ENCODE measurements at places on chromosomes 2 and 18.

GRCh38 chr2:6791682-6792081 is 74.0 kb downstream of the CMPK2 start:
- DNase-seq = no peak

- no peak for DNase-seq
Observed at GRCh38 chr18:45328296-45328695, 287.0 kb upstream of the SLC14A2 start.

GRCh38 chr2:191580581-191580980 is 97.4 kb upstream of the NABP1 start:
- no peak for DNase-seq

GRCh38 chr2:217438821-217439220 is 564.0 kb downstream of the TNS1 start:
- DNase-seq = no peak

DNA sequence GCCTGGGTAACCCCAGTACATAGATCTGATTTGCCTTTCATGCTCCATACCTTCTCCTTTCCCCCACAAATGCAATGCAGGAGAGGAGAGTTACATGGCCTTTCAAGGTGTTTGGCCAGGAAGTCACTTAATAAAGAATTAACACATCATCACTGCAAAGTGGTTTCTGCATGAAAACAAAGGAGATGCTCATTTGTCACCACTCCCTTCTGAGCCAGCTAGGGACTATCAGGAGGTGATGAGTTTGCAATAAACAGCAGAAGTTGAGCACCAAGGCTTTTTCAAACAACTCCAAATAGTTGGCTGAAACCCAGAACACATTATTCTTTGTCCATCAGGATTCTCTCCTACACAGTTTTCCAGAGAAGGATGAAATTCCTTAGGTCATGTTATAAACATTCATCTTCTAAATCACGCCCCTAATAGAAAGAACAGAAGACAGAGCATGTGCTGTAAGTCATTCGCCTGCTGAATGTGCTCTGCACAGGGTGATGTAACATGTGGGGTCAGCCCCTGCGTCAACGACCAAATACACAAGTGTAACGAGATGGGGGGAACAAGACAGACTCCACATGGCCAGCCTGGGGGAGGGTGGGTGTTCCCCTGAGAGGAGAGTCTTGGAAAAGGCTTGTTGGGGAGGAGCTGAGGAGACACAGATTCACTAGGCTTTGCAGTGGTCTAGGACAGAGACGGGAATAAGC is 87.3 kb upstream of the RMDN2 start:
- DNase-seq = no peak

DNA sequence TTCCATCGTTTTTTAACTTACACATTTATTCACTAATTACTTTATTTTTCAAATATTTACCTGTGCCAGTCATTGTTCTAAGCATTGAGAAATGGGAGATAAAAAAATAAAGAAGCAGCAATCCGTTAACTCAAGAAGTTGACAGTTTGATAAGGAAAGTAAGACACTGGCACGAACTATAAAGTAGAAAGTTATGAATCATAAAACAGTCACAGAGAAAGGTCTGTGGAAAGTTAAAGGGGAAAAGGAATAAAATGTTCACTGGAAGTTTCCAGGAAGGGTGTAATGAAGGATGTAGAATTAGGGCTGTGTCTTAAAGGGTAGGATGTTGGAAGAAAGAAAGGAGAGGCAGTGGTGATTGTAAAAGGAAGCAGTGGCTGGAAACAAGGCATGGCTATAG is 118.9 kb downstream of the RDH14 start:
- no peak for DNase-seq

- no peak for DNase-seq
Observed at GRCh38 chr18:8656232-8656631, 47.0 kb downstream of the RAB12 start.

GRCh38 chr2:64799592-64800252 is 146.0 kb upstream of the SERTAD2 start:
- DNase-seq = no peak

DNA sequence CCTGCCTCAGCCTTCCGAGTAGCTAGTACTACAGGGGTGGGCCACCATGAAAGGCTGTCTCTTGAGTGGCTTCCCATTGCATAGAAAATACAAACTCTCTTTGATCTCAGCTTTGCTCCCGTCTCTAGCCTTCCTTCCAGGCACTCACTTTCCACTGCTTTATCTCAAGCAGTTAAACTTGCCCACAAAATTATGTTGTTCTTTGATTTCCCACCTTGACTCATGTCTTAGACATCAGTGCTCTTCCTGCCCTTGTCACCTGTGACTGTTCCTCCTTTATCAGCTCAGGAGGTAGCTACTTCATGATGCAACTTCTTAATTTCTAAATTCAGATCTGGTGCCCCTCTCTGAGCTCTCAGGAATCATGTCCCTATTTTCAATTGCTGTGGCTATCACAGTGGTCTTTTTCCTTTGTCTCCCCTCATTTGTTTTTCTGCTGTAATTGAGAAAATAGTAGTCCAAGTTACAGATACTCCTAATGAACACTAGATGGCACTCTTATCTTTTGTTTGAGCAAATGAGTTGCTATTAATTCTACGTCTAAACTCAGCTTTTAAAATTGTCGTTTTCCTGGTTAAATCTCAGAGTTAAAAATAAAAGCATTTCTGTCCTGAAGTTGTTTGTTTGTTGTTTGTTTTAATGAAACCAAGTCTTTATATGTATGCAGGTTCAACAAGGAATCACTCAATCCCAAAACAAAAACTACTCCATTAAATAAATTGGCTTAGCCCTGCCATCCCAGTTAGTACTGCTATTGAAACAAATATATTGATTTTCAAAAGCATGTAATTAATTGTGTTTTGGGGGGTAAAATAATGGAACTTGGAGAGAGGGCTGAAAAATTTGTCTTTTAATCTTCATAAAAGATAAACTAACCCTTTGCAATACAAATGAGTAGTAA is 46.9 kb upstream of the GREB1L start:
- no peak for DNase-seq

DNA sequence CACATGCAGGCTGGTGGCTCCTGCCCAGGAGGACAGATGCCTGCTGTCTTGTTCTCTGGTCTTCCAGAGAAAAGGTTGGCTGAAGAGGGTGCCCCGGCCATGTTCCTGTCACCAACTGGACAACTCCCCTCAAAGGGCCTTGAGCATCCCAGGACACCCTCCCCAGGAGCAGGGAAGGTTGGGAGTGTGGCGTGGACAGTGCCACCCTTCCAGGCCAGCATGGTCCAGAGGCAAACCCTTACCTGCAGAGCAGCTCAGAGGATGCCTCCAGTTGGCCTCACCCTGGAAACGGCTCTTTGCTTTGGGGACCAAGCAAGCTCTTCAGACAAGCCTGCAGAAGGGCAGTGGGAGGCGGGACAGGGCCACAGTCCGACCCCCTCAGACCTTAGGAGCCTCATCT is 4.9 kb upstream of the GPC1 start:
- no peak for DNase-seq

- DNase-seq = no peak
Observed at GRCh38 chr2:127575941-127576432, 40.5 kb downstream of the MYO7B start.

- DNase-seq = no peak
Observed at GRCh38 chr2:150735894-150736498, 248.5 kb upstream of the RND3 start.

- no peak for DNase-seq
Observed at GRCh38 chr2:167340322-167340721, 452.0 kb downstream of the XIRP2 start.

GRCh38 chr2:64283641-64284361 is 139.6 kb upstream of the PELI1 start:
- DNase-seq = no peak

DNA sequence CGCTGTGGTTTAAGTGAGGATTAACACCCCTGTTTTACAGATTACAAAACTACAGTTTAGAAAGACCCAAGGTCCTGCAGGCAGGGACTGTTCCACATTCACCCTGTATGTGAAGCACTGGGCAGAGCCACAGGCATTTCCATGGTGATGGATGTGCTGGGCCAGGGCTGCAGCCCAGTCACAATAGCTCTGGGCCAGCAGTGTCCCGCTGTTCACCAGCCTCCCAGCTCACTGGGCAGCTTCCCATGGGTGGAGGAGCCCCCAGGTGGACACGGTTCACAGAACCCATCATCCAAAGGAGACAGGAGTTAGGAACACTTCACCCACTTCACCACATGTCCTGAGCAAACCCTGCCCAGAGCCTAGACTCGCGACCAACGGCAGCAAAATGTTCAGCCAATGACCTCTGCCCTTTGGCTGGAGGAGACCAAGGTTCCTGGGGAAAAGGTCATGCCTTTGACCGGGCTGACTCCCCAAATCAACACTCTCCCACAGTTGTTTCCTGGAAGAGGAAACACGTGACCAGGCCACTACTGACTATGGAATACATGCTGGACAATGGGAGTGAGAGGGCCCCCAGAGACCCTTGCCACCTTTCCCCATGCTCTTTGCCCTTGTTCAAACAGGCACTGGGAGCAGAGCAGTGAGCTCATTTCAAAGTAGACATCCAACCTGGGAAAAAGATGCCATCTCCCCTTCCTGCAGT is 28.0 kb upstream of the SLC35F6 start:
- DNase-seq = no peak

Measured in activated naive CD4-positive, alpha-beta T cell (primary cell).